IPS DF 6.9 (cell line): ENCODE measurements at places on chromosomes 5 and 9.

DNA sequence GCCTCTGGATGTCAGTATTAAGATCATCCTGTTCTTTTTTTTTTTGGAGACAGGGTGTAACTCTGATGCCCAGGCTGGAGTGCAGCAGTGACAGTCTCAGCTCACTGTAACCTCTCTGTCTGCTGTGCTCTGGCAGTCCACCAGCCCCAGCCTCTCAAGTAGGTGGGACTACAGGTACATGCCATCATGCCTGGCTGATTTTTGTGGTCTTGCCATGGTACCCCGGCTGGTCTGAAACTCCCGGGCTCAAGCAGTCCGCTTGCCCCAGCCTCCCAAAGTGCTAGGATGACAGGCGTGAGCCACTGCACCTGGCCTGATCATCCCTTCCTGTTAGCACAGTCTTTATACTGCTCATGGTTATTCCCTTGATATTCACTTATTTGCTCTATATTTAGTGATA is 3.5 kb downstream of the KDM4C start:
- no peak for DNase-seq

DNA sequence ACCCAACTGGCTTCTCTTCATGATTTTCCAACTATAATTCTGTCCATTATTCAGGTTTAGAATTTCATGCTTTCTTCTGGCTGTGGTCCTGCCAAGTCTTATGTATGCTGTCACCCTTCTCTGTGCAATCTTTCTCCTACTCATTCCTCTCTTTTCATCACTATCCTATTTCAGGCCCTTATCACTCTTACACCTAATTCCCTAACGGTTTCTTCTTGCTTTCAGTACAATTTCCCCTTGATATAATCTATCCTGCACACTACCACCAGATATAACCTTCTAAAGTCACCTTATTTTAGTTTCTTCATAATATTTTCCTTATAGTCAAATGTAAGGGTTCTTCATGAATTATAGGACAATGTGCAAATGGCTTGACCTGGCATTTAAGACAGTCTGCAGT is 436.2 kb downstream of the RAB3C start:
- no peak for DNase-seq

- no peak for DNase-seq
Measured at GRCh38 chr9:4538107-4538506, 47.8 kb downstream of the SLC1A1 start.

DNA sequence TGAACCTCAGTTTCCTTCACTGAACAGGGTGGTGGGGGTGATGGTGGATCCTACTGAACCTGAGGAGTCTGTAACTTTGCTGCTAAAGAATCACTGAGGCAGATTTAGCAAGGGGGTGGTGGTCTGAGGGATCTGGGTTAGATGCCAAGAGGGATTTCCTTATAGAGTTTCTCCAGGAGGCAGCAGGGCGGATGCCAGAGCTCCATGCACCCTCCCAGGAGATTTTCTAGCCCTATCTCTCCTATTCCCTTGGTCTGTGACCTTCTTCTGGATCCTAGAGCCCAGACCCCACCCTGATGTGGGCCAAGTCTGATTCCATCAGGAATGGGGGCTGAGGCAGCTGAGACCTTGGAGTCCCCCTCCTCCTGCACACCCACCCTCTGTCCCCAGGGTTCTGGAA is 6.0 kb downstream of the PTGS1 start:
- no peak for DNase-seq

- no peak for DNase-seq
Measured at GRCh38 chr5:148509893-148510292, 126.1 kb downstream of the FBXO38 start.

- no peak for DNase-seq
Measured at GRCh38 chr9:129575818-129576217, 45.1 kb downstream of the C9orf50 start.

DNA sequence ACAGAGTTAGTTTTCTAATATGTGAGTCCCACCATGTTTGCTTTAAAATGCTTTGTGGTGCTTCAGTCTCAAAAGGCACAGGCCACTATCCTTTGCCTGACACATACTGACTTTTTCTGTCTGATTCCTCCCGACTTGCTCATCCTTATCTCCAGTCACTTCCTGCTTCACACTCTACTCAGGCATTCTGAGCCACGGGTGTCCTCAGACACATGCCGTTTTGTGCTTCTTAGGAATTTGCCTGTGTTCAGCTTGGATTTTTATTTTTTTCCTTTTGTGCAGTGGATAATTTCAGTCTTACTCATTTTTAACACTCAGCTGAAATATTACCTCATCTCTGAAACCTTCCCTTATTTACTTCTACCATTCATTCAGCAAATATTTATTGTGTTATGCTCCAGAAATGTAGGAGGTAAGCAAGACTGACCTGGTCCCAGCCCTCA is 54.1 kb downstream of the MAN2A1 start:
- DNase-seq: no peak

- DNase-seq: no peak
Measured at GRCh38 chr9:7394002-7394774, 405.4 kb downstream of the DMAC1 start.

- DNase-seq: no peak
Measured at GRCh38 chr9:81771571-81771970, 82.2 kb upstream of the TLE1 start.

DNA sequence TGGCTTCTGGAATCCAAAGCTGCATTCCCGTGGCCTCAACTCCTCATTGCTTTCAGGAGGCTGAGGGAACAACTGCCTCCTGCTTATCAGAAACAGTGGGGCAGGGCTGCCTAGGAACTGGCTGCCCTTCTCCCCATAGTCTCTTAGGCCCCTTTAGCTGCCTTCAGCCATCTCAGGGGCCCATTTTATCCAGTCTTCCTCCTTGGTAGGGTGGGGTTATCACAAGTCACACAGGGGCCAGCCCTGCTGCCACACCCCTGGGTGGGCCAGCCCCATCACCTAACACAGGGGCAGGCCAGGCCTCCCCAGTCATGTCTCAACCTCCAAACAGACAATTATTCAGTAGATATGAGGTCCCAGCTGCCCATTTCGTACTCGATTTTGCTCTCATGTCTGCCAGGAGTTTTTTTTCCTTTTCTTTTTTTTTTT is 3.9 kb downstream of the ALAD start:
- no peak for DNase-seq

DNA sequence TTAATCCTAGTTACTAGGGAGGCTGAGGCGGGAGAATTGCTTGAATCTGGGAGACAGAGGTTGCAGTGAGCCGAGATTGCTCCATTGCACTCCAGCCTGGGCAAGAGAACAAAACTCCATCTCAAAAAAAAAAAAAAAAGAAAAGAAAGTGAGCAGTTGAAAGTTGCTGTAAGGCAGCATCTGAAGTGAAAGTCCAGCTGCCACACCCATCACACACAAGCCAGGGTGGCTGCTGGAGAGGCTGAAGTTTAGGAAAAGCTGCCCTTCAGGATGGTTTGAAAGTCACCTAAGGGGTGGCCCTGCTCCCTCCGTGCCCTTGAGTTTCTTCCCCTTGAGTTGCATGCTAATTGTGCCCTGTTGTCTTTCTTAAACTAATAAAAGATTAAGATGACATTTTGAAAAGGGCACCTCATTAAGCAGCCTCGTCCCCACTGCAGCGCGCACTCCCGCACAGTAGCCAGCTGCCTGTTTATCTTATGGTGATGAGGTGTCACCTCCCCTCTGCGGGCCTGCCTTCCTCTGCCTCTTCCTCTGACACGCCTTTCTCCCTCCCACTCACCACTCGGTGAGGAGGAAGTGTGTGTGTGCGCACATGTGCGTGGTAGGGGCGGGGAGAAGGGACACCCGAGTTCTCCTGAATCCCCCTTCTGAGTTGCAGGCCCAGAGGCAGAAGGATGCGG is 104.2 kb upstream of the PANK3 start:
- no peak for DNase-seq

GRCh38 chr5:10126900-10127299 is 122.8 kb downstream of the ATPSCKMT start:
- no peak for DNase-seq
